ENCODE measurements at places on chromosomes 5 and 9.

DNA sequence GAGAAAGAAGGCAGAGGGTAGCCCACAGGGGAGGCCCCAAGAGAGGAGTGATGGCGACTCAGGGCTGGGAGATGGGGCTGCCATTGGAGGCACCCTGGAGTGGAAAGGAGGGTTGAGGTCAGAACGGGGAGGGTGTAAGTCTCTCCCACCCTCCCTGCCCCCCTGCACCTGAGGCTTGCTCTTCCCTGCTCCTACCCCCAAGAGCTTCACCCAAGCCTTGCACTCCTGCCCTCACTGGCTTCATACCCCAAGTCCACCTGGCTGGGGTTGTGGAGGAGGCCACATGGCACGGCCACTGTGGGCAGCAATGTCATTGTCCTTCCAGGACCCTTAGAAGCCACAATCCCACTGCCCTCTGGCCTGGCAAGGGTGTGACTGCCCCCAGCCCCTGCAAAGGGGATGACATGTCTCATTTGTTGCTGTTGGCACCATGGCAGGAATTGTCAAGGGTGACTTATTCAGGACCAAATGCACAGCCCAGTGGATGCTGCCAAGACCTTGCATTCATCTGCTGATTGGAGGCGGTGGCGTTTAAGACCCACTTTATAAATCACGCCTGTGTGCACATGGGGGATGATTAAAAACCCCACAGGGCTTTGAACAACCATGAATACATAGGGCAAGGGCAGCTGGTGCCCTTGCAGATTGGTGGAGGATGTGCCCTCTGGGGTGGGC is 47.6 kb upstream of the RNU6ATAC start:
- DNase-seq = no peak

DNA sequence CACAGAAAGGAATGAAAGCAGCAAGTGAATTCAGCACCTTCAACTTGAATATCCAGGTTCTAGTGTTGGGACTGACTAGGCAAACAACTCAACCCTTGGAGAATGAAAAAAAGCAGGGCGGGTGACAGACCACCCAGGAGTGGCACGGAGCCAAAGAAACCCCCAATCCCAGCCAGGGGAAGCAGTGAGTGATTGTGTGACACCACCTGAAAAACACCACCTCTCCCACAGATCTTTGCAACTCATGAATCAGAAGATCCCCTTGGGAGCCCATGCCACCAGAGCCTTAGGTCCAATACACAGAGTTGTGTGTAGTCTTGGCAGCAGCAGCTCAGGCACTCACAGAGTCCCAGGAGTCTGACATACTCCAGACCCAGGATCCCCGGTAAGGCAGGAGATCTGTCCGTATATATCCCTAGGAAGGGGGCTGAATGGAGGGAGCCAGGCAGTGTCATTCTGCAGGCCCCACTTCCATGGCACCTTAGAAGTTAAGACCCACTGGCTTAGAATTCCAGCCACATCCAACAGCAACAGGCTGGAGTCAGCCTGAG is 22.1 kb upstream of the ROR2 start:
- no peak for DNase-seq

GRCh38 chr5:145943674-145944121 is 7.3 kb downstream of the SH3RF2 start:
- DNase-seq = no peak

GRCh38 chr5:157456301-157456700 is 3.7 kb upstream of the NIPAL4 start:
- peak; percentile 71 for DNase-seq

DNA sequence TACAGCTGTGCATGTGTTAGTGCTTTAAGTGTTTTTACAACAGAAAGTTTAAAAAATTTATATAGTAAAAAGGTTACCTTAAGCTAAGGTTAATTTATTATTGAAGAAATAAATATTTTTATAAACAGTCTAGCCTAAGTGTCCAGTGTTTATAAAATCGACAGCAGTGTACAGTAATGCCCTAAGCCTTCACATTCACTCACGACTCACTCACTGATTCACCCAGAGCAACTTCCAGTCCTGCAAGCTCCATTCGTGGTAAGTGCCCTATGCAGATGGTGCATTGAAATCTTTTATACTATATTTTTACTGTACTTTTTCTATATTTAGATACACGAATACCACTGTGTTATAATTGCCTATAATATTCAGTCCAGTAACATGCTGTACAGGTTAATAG is 159.1 kb downstream of the ROR2 start:
- no peak for DNase-seq

DNA sequence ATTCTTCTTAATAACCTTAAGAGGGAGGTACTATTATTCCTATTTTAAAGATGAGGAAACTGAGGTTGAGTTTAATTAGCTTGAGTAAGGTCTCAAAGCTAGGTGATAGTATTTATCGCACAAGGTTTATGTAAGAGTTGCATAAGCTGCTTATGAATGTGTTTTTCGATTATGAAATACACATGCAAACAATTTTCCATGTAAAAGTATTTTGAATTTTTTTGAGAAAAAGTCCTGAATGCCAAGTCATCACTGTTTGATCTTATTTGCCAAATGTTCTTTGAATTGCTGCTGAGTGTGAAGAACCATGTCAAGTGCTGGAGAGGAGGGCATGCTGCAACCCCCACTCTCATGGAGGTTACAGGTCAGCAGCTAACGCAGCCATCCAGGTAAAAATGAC is 174.4 kb downstream of the CARTPT start:
- DNase-seq = no peak

GRCh38 chr5:171700318-171700912 is 85.2 kb upstream of the SMIM23 start:
- DNase-seq = no peak

DNA sequence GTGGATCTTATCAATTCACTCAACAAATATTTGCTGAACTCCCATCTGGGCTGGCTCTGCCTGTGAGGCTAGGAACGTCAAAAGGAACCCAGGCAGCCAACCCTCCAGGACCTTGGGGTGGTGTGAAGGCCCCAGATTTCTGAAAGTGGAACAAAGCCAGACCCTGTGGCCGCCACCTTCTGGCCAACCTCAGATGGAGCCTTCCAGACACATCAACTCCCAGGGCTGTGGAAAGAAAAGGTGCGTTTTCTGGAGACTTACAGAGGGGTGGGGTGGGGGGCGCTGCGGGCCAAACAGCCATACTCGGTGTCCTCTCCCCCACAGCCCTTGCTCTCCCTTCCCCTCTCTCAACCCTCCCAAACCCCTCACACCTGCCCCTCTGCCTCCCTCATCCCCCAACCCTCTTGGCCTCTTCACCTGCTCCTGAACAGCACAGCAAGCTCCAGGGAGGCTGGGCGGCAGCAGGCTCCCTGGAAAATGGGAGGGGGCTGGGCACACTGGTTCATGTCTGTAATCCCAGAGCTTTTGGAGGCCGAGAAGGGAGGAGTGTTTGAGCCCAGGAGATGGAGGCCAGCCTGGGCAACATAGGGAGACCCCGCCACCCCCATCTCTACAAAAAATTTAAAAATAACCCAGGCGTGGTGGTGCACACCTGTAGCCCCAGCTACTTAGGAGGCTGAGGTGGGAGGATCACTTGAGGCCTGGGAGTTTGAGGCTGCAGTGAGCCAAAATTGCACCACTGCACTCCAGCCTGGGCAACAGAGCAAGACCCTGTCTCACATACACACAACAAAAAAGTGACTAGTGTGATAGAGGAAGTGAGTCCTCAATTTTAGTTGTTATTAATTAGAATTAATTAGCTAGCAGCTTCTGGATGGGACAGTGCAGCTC is 45.0 kb upstream of the PRRC2B start:
- no peak for DNase-seq

DNA sequence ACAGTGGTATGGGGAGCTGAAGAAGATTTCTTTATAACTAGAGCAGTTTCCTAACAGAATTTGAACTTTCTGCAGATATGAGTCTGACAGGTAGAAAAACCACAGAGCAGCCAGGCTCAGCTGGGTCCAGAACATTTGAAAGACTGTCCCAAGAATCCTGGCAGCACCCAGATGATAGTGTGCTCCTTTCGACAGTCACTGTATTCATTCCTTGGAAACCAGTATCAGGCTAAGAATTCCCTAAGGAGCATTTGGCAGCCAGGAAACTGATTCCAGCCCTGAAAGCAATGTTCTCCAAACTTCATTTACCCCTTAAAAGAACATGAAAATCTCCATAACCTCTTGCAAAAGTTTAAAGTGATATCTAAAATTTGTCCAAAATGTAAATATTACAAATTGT is 123.0 kb upstream of the MTAP start:
- no peak for DNase-seq

- DNase-seq = no peak
Measured at GRCh38 chr5:72436796-72437471, 70.3 kb downstream of the ZNF366 start.

DNA sequence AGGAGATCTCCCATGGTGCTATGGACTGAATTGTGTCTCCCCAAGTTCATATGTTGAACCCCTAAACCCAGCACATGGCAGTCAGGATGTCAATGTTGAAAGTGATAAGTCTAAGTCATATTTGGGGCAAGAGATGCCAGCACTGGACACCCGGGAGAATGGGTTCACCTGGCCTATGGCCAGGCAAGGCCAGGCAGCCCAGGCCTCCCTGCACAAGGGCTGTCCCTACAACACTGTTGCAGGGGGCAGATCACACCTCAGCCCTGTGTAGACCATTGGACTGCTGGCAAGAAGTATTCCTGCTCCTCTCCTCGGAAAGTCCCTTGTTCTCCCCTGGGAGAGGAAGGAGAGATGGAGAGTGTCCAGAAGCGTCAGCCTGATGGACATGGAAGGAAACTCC is 240.5 kb downstream of the GADD45G start:
- no peak for DNase-seq

DNA sequence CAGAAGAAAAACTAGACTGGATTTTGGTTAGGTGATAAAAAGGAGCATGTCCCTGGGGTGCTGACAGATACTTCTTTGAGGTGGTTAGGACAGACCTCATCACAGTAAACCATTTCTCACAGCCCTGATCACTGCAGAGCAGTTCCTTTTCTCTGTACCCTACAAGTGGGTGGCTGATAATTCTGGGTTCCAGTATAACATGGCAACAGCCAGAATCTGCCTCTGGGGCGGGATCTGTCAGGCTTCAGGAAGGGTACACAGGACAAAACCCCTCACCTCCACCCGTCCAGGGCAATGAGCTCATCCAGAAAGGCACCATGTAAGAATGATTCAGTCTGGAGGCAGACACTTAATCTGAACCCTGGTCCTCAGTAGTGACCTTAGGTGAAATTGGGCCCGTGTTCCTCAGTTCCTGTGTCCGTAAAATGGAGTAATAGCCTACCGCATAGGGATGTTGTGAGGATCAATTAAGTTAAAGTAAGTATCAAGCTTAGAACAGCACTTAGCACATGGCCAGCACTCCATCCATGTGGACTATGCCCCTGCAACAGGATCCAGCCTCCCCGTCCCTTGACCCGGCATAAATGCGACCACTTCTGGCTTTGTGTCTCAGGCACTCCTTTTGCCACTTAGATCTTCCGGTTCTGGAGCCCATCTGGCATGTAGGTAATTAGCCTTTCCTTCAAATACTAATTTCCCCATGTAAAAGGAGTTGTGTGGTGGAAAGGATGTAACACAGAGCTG is 129.2 kb downstream of the LHFPL2 start:
- no peak for DNase-seq

DNA sequence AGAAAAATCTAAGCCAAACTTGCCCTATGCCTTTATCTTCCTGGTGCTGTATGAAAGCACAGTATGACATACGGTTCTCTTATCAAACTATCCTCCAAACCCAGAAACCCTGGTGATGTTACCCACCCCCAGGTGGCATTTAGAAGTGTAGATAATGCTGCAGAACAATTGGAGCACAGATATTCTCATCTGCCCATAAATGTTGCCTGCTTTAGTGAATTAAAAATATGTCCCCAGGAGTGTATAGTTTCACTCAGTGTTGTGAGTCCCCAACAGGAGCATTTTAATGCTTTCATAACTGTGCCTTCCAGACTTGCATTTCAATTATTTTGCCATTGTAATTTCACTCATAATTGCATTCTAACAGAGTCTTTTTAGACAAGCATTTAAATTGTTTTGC is 50.8 kb downstream of the SV2C start:
- no peak for DNase-seq

- no peak for DNase-seq
Measured at GRCh38 chr9:106146066-106146840, 451.9 kb downstream of the TMEM38B start.

GRCh38 chr5:89988998-89989655 is 420.4 kb downstream of the CETN3 start:
- no peak for DNase-seq

GRCh38 chr5:141914199-141914743 is 9.4 kb upstream of the DELE1 start:
- DNase-seq = peak; percentile 53

- no peak for DNase-seq
Measured at GRCh38 chr5:110053824-110054223, 364.1 kb downstream of the MAN2A1 start.

GRCh38 chr5:131193106-131193505 is 22.4 kb downstream of the LYRM7 start:
- DNase-seq = no peak

DNA sequence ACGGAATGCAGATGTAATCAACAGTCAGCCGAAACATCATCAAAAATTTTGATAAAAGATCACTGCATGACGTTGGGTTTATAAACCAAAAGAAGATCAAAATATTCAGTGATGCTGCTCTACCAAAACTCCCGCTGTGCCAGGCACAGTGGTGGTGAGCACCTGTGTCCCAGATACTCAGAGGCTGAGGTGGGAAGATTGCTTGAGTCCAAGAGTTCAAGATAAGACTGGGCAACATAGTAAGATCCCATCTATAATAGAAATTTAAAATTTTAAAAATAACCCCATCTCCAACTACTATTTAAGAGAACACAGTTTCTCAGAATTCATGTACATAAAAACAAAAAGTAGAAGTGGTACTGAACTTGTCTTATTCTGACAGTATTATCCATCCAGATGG is 3.8 kb downstream of the LMAN2 start:
- DNase-seq = no peak

GRCh38 chr9:26904671-26905070 is 12.1 kb upstream of the CAAP1 start:
- DNase-seq = no peak

DNA sequence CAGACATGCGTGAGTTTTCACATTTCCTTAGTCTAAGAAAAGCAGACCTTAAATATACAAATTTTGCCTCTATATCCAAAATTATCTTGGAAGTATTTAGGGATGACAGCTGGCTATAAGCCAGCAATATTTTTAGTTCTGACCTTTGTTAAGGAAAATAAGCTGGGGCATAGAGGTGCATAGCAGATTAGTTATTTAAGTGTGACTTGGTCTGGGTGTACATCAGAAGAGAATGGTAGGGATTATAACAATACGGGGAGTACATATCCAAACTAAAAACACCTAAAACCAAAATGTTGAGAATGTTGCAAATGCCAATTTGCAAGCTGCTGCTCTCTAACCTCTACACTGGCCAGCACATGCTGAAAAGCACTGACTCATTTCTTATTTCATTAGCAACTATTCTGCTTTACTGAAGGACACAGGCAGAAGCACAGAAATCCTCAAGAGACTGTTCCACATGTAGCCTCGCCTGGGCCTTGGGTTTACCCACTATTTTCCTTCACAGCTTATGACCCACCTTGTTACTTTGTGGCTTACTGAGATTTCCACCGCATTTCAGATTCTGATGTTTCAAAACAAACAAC is 22.3 kb downstream of the LEAP2 start:
- DNase-seq = no peak

GRCh38 chr5:129135633-129136032 is 41.1 kb downstream of the ISOC1 start:
- DNase-seq = no peak

All from nucleus accumbens (tissue), 56 donors.